ENCODE measurements at places on chromosomes 16 and 17. TPM values are rescaled to one million over a fixed set of nuclear protein-coding genes. Genes with fewer than 3 reads are reported as not detected.

The EPOP gene
- 3.7 TPM for total RNA-seq

The ASPHD1 gene
- 14.2 TPM for total RNA-seq

The RNF112 gene
- total RNA-seq, result 4.8 TPM

The AANAT gene
- total RNA-seq, result not detected

The FUS gene
- 733 TPM for total RNA-seq

The C16orf96 gene
- 0.45 TPM for total RNA-seq

The RASD1 gene
- total RNA-seq, result 2.1 TPM

The OMG gene
- not detected for total RNA-seq

The SBK1 gene
- 51.9 TPM for total RNA-seq

The NXPH3 gene
- 0.82 TPM for total RNA-seq

The KRTAP2-2 gene
- not detected for total RNA-seq

The ABCC12 gene
- total RNA-seq, result not detected

The EVI2A gene
- not detected for total RNA-seq

DNA sequence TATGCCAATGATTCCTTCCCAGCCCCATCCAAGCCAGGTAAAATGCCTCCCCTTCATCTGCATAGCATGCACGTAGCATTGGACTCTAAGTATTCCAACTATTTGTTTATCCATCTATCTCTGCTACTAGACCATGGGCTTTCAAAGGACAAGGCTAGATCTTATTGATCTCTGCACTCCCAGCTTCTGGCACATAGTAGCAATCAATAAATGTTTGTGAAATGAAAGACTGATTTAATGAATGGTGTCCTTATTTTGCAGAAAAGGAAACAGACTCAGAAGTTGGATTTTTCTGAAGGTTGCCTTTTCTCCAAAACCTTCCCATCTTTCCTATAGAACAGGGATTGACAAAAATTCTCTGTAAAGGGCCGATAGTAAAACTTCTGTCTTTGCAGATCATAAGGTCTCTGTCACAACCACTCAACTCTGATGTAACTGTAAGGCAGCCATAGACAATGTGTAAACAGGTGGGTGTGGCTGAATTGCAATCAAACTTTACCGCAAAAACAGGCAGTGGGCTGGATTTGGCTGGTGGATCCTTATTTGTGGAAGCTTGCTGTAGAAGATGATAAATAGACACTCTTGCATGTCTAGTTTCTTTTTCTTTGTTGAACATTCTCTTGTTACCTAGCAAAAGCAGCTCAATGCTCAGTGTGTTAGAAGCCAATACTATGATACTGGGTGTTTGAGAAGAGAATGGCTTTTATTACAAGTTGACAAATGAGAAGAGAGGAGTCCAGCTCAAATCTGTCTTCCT, 7.6 kb upstream of the CMTR2 start:
- no peak for DNase-seq

GRCh38 chr17:50268026-50268425, 6.2 kb upstream of the TMEM92 start:
- no peak for DNase-seq

- DNase-seq, result no peak
Measured at GRCh38 chr16:1990351-1991134, 773 bp downstream of the SYNGR3 start.

DNA sequence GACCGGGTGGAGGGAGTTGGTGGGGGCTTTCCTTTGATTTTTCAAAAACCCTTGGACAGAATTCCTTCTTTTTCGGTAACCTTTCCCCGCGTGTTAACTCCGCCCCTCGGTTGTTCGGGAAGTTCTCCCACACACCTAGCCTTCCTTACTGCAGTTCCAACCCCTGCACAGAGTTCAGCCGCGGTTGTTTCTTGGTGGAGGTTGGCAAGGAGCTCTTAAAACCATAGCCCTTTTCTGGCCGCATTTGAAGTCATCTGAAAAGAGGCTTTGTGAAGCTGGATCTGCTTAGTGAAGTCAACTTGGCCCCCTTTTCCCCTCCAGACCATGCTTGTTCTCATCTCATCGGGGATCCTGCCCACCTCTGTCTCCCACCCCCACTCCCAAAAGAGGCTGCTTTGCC, 1.8 kb downstream of the CACNG4 start:
- no peak for DNase-seq

DNA sequence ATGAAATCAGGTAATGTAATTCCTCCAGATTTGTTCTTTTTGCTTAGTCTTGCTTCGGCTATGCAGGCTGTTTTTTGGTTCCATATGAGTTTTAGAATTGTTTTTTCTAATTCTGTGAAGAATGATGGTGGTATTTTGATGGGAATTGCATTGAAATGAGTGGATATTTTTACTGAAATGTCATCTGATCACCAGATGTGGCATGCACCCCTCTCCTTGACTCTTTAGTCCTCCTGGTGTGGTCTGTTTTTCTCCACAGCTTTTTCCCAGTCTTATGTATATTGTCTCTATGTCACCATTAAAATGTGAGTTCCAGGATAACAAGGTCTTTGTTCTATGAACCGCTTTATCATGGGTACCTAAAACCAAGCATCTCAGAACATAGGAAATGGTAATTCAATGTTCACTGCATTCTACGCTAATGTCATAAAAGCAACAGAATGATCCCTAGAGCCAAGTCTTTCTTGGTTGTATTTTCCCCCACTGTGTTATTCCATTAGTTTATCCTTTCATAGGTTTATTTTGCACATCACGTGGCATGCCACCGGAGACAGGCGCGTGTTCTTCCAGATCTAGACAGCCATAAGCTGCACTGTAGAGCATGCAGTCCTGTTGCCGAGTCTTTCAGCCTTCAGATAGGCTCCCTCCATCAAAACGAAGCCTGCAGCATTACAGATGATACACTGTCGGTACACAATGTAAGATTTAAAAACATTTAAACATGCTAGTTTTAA, 172.5 kb downstream of the RPTOR start:
- no peak for DNase-seq

- no peak for DNase-seq
Measured at GRCh38 chr17:77644181-77645071, 314.1 kb upstream of the TNRC6C start.

- DNase-seq, result no peak
Measured at GRCh38 chr16:69049603-69050375, 55.7 kb upstream of the HAS3 start.

DNA sequence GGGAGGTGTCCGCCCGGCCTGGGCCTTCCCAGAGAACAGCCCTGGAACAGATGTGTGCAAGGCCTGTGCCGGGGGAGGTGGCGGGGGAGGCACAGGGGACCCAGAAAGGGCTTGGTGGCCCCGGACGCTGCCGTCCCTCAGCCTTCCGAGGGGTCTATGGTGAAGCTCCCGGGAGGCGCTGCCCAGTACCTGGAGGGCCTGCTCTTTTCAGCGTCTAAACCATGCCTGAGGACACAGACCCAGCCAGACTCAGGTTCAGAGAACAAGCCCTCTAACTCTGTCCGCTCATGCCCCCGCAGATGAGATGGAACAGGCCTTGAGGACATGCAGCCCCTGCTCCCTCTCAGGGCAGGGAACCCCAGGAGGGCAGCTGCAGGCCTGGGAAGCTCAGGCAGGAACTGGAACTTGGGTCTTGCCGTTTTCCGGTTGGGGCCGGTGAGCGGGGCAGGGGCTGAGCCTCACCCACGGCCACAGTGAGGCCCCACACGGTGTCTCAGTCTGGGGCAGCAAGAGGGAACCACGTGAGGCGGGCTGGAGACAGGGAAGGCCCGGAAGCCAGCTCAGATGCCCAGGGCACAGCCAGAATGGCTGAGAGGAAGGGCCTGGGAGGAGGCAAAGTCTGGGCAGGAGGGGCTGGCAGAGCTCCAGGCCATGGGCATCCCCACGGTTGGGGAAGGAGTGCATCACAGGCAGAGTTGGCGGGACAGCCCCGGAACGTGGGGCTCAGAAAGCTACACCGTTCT, 12.5 kb downstream of the SLC16A3 start:
- DNase-seq, result no peak

DNA sequence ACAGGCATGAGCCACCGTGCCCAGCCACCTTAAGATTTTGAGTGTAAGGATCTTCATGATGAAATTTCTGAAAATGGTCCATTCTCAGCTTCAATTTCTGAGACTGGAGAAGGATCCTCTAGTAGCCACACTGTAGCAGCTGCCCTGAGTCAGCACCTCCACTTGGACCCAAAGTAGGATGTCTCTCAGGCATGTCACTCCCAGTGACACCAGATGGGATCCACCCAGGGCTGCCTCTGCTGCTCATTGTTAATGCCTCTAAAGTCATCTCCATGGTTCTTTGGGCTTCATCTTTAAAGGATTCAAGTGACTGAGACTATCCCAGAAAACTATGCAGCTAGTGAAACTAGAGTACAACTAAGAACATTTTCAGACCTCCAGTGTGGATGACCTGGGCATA, 7.9 kb downstream of the PLD6 start:
- DNase-seq, result no peak

DNA sequence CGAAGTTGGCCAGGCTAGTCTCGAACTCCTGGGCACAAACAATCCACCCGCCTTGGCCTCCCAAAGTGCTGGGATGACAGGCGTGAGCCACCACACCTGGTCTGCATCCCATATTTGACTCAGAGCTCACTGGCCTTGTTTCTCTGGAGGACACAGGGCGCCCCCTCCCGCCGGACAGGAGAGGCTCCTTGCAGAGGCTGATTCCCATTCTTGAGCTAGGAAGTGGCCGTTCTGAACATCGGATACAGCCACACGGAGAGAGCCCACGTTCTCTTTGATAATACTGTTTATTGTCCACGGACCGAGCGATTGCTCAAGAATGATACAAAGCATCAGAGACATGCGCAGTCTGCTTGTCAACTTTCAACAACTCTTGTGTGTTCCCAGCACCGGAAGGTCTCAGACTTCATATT, 12.1 kb upstream of the USP36 start:
- DNase-seq, result no peak

- DNase-seq, result no peak
Measured at GRCh38 chr16:55570159-55570558, 3.7 kb downstream of the CAPNS2 start.

DNA sequence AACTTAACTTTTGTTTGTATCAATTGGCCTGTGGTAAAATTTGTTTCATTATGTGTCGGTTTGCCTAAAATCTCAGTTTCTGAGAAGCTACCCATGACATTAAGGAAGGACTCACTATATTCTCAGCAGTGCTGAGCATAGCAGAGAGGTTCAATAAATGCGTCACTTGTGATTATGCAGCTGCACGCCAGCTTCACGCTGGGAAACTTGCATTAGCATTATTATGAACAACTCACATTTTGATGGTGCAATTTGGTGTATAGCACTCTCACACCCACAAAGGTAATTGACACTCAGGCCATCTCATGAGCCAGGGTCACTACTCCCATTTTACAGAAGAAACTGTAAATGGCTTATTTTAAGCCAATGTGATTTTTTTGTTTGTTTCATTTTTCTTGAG, 80.6 kb upstream of the SALL1 start:
- DNase-seq, result no peak

- no peak for DNase-seq
Measured at GRCh38 chr17:7292194-7292593, 2.2 kb downstream of the YBX2 start.

GRCh38 chr16:21702276-21702675, 38.5 kb downstream of the OTOA start:
- DNase-seq, result no peak

DNA sequence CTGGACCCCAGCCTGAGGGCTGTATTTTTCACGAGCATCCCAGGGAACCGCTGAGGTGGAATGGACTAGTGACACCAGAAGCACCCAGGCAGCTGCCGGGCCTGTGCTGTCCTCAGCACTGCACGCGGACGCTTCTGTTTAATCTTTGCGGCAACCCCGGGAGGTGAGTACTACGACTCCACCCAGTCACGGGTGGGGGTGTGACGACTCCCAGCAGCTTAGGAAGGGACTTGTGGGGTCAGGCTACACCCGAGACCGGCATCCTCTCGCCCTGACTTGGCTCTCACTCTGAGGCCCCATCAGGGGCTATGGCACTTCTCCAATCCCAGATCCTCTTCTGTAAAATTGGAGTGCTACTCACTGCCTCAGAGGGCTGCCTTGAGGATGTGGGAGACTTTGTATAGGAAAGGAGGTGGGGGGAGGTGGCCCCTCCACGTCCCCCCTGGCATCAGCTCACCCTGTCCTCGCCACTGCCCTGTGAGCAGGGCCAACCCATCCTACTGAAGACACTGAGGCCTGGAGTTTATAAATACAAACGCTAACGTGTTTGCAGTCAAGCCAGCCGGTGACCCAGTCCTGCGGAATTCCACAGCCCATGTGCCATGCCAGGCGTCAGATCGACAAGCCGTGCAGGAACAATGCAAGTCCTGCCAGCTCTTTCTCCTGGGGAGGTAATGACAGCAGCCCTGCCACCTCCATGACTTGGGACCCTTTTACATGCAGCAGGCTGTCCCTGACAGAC, 44.4 kb downstream of the PPL start:
- no peak for DNase-seq

GRCh38 chr17:16325964-16326363, 27.3 kb downstream of the CENPV start:
- DNase-seq, result no peak

GRCh38 chr16:82805866-82806265, 179.1 kb downstream of the CDH13 start:
- DNase-seq, result no peak

DNA sequence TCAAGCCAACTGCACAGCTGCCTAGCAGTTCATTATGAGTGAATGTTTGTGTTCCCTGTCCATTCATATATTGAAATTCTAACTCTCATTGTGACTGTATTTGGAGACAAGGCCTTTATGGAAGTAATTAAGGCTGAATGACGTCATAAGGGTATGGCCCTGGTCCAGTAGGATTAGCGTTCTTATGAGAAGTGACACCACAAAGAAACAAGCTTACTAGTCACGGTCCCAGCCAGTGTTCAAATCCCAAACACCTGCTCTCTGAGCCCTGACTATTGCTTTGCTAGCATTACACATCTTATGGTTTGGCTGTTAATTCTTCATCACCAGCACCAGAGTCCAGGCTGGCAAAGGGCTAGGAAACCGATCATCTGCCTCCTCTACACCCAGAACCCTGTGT, 2.2 kb downstream of the ZNF668 start:
- no peak for DNase-seq

DNA sequence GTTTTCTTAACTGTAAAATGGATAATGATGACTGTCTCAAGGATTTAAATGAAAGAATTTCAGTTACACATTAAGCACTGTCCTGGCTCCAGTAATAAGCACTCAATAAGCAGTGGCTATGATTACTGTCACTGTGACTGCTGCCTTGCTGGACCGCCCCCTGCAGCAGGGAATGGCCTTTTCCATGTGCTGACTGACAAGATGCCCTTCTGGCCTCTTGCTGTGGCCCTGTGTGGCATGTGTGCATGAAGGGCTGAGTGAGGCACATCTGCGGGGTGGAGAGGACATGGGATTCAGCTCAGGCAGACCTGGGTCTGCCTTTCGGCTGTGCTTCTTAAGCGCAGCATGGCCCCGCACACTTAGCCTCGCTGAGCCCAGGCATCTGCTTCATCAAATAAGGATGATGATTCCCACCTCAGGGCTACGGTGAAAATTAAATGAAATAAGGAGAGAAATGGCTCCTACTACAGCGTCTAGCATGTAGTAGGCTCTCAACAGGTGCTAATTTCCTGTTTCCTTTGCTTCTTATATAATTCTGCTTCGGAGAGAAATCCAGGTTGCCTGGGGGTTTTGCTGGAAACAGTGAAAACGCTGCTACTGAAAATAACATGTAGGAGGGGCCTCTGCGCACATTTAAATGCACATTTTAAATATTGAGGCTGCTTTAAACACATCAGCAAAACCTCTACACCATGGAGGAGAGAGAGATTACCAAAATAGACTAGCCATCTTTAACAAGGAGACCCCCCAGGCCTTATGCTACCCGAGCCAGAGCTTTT, 183.9 kb downstream of the PARN start:
- DNase-seq, result no peak
